ENCODE measurements at places on chromosomes 5 and 9. TPM values are rescaled to one million over a fixed set of nuclear protein-coding genes. Genes with fewer than 3 reads are reported as not detected.

DNA sequence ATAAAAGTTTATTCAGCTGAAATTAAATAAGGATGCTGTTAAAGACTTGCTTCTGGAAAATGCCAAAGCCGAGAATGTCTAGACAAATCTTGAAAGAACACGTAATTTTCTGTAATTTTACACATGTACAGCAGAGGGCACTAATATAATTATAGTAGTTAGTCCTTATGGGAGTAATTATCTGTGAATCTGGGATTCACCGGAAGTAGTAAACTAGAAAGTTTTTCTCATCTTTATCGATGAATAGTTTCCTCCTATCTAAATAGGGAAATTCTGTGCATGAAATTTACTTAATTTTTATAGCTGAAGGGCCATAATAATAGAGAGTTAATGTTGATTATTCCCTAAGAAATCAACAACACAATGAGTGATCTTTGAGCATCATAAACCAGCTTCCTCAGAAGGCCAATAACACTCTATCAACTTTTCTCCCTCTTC is 18.4 kb upstream of the CNTLN start:
- DNase-seq = no peak
- H3K4me1 ChIP-seq = no peaks in the 10 kb centered on the region
- H3K27me3 ChIP-seq = no peaks in the 10 kb centered on the region
- H3K27ac ChIP-seq = no peak overlapping the region

DNA sequence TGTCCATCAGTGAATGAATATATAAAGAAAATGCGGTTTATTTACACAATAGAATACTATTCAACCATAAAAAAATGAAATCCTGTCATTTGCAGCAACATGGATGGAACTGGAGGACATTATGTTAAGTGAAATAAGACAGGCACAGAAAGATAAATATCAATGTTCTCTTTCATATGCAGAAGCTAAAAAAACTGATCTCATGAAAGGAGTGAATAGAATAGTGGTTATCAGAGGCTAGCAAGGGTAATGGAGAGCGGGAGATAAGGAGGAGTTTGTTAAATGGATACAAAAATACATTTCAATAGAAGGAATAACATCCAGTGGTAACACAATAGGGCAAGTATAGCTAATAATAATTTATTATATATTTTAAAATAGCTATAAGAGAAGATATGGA is 65.0 kb downstream of the AGTPBP1 start:
- no peaks in the 10 kb centered on the region for H3K27me3 ChIP-seq
- no peaks in the 10 kb centered on the region for H3K4me1 ChIP-seq
- no peak for DNase-seq
- no peak overlapping the region for H3K27ac ChIP-seq

DNA sequence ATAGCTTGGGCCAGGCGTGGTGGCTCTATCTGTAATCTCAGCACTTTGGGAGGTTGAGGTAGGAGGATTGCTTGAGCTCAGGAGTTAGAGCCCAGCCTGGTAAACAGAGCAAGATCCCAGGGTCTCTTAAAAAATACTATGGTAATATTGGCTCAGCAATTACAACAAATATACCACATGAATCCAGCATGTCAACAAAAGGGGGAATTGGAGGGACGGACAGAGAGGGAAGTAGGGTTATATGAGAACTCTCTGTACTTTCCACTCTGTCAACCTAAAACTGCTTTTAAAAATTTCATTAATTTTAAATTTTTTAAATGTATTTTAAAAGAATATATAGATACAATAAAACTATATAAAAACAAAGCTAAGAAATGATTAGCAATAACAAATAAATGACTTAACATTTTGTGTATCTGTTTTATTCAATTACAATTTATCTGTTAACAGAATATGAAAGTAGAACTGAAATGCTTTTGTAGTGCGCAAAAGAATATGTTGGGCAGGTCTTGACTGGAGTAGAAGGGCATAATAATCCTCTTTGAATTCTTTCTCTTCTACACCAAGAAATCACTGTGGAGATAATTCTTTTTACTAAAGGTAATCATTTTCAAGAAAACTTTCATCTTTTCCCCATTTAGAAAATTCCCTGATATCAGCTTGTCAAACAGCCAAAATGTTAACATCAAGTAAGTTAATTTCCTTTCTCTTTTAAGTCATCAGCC is 12.9 kb upstream of the CDC42SE2 start:
- H3K4me3 ChIP-seq = no peak overlapping the region
- H3K36me3 ChIP-seq = no peaks in the 10 kb centered on the region
- peak overlapping the region; percentile 89 for H3K27ac ChIP-seq
- no peak for DNase-seq
- H3K27me3 ChIP-seq = no peaks in the 10 kb centered on the region

- no peak overlapping the region for H3K4me3 ChIP-seq
- no peaks in the 10 kb centered on the region for H3K36me3 ChIP-seq
- DNase-seq = no peak
- H3K27ac ChIP-seq = no peak overlapping the region
- H3K4me1 ChIP-seq = peaks cover 2% of the 10 kb centered on the region
These were observed 5.5 kb downstream of the CNOT6 start for GRCh38 chr5:180499684-180500083.

DNA sequence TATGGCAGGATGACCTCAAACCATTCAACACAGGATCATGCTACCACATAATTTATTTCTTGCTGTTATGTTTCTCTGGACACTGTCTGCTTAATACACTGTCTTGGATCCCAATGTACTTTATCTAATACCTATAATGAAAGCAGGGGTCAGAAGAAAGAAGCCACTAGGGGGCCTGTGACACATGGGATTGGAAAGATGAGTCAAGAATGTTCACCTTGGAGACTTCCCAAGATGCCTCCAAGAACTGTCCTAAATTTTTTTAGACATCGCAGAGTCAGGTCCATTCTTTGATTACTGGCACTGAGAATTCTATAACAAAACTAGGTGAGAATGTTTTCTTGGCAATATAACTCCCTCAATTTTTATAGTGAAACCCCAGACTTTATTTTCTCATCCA is 305.8 kb upstream of the SMARCA2 start:
- no peak for DNase-seq
- no peak overlapping the region for H3K4me3 ChIP-seq
- H3K4me1 ChIP-seq = no peaks in the 10 kb centered on the region
- H3K36me3 ChIP-seq = no peaks in the 10 kb centered on the region
- no peaks in the 10 kb centered on the region for H3K27me3 ChIP-seq

GRCh38 chr5:60352992-60353599 is 346.9 kb downstream of the DEPDC1B start:
- no peaks in the 10 kb centered on the region for H3K4me1 ChIP-seq
- no peak overlapping the region for H3K27ac ChIP-seq
- no peak for DNase-seq

- no peak overlapping the region for H3K4me3 ChIP-seq
- H3K36me3 ChIP-seq = peaks cover 35% of the 10 kb centered on the region
- no peaks in the 10 kb centered on the region for H3K27me3 ChIP-seq
These were observed 41.3 kb downstream of the UGCG start for GRCh38 chr9:111937781-111938426.

DNA sequence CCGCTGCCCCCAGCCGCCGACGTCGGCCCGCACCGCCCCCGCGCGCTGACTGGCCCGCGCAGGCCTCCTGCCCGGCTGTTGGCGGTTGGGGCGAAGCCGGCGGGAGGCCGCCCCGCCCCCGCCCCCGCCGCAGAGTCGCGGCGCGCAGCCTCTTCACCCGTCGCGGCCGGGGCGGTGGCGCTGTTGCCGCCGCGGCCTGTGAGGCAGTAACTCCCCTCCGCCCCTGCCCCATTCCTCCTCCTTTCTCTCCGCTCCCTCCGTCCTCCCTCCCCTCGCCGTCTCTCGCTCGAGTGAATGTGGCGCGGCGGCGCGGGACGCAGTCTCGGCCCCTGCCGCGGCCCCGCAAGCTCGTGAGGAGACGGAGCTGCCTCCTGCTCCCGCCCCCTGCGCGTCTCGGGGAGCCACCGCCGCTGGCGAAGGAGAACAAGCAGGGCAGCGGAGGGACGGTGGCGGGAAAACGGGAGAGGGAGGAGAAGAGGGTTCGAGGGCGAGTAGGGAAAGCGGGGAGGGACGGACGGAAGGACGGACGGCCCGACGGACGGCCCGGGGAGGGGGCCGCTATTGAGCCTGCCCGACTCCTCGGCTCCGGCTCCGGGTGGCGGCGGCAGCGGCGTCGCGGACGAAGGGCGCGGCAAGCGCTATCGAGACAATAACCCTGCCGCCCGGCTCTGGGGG is 637 bp upstream of the ERBIN start:
- peak overlapping the region; percentile 91 for H3K4me3 ChIP-seq
- no peaks in the 10 kb centered on the region for H3K36me3 ChIP-seq
- peak; percentile 90 for DNase-seq
- peak overlapping the region; percentile 100 for H3K27ac ChIP-seq
- H3K4me1 ChIP-seq = peaks cover 6% of the 10 kb centered on the region

- H3K4me1 ChIP-seq = no peaks in the 10 kb centered on the region
- DNase-seq = no peak
- no peak overlapping the region for H3K4me3 ChIP-seq
- H3K27ac ChIP-seq = no peak overlapping the region
These were observed 155.0 kb upstream of the MVB12B start for GRCh38 chr9:126171641-126172040.

RBM22 gene
- polyA plus RNA-seq = 77.8 TPM

NOXA1 gene
- 6.0 TPM for polyA plus RNA-seq

CDH6 gene
- 8.4 TPM for polyA plus RNA-seq

RAB14 gene
- 86.0 TPM for polyA plus RNA-seq

FNBP1 gene
- polyA plus RNA-seq = 33.3 TPM

ZNF618 gene
- 37.8 TPM for polyA plus RNA-seq

CHSY3 gene
- polyA plus RNA-seq = 6.2 TPM

PCDHB5 gene
- 11.0 TPM for polyA plus RNA-seq

LCNL1 gene
- 2.7 TPM for polyA plus RNA-seq

PCDHB10 gene
- polyA plus RNA-seq = 6.9 TPM
